ENCODE measurements at places on chromosomes 13 and 19.
A peak's percentile ranks its signal among the peaks of the same experiment; 100 is the strongest.

- no peak for ATAC-seq
Measured at GRCh38 chr19:46521241-46521868, 25.7 kb upstream of the PNMA8B start.

DNA sequence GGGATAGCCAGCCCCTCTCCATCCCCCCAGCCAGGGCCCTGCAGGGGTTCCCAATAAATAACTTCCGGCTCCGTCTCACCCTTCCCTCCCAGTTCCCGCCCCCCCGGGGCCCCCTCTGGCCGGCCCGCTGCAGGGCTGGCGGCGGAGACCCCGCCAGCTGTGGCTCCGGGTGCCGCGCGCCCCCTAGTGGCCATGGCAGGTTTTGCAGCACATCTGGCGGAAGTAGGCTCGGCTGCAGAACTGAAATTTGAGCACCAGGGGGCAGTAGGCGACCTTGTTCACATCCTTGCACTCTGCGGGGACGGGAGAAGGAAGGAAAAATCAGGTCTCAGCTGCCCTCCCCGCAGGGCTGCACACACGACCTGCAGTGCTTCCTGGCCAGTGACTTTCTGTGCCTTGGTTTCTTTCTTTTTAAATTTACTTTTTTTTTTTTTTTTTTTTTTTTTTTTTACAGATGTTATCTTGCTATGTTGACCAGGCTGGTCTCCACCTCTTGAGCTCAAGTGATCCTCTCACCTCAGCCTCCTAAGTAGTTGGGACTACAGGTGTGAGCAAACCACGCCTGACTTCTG is 3.6 kb upstream of the MYO1F start:
- peak; percentile 62 for ATAC-seq

GRCh38 chr19:33242131-33242530 is 16.5 kb upstream of the SLC7A10 start:
- ATAC-seq: no peak

DNA sequence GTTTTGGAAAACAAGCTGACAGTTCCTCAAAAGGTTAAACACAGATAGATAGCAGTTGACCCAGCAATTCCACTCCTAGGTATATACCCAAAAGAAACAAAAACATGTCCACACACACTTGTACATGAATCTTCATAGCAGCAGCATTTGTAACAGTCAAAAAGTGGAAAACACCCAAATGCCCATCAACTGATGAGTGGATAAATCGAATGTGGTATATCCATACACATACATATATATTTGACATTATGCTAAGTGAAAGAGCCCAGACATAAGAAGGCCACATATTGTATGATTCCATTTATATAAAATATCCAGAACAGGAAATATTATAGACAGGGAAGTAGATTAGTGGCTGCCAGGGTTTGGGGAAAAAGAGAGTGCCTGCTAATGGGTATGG is 7.9 kb upstream of the HMGB1 start:
- no peak for ATAC-seq

DNA sequence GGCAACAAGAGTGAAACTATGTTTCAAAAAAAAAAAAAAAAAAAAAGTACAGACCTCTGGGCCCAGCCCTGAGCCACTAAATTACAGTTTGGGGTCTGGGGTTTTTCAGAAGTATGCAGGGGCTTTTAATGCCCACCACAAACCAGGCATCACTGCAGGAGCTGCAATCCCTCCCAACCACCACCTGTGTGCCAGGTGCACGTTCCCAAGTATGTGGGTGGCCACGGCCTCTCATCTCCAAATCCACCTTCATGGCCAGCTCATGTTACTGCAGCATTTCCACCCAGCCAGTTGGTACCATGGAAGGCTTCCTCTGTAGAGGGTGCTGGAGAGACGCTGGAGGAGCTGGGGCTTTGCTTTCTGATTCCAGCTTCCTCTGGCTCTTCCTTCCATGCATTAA is 26.5 kb downstream of the CEP89 start:
- no peak for ATAC-seq

DNA sequence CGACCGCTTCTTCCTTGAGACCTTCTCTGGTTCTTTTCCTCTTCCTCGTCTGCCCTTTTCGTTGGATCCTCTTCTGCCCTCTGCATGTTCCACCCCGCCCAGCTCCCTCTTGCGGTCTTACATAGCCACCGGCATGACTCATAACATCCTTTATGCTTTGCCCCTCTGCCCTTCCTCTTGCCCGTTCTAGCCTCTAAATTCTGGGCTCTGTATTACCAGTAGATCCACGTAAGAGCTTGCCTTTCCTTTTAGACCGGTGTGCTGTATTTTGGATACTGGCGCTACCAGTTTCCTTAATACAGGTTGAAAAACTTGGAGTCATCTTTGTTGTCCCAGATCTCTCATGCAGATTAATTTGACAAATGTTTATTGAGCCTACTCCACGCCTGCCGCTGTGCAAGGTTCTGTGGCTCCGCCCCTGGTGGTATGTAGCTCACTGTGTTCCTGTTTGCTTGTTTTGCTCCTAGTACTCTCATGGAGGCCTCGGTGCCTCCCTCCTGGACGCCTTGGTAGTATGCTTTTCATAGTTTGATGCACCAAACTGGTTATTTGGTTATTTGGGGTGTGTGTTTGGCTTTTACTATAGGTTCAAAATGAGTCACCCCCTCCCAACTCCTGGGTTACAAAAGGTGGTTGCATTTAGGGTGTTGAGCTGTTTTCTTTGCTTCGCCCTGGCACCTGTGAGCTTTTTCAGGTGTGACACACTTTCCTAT is 1.7 kb downstream of the GTF3A start:
- ATAC-seq: peak; percentile 85

DNA sequence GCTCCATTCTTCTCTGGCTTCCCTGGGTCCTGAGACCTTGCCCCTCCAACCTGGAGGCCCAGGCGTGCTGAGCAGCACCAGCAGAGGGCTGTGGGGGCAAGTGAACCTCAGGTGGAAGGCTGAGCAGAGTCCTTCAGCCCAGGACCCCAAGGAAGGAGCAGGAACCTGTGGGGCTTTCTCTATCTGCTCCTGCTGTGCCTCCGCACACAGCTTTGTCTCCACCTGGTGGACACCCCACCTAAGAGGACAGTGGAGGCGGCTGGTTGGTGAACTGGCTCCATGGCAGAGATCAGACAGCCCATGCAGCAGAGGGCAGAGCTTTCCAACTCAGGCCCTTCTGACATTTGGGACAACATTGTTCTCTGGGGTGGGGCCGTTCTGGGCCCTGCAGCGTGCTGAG is 19.7 kb downstream of the ZFR2 start:
- peak; percentile 76 for ATAC-seq

- no peak for ATAC-seq
Measured at GRCh38 chr13:42968906-42969305, 23.1 kb downstream of the EPSTI1 start.

DNA sequence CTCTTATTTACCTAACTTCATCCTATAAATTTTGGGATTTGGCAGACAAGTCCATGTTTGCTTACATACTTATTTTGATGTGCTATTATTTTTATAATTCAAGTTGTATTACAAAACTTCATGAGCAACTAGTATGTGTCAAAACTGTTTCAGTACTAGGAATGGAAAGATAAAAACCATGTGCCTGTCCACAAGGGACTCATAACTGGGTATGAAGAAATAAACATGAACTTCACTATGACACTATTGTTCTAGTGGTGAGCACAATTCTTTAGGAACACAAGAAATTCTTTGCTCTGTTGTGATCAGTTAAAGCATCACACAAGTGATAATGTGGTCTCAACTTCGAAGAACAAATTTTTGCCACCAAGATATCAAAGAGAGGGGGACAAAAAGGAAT is 97.5 kb upstream of the FBXL3 start:
- no peak for ATAC-seq

DNA sequence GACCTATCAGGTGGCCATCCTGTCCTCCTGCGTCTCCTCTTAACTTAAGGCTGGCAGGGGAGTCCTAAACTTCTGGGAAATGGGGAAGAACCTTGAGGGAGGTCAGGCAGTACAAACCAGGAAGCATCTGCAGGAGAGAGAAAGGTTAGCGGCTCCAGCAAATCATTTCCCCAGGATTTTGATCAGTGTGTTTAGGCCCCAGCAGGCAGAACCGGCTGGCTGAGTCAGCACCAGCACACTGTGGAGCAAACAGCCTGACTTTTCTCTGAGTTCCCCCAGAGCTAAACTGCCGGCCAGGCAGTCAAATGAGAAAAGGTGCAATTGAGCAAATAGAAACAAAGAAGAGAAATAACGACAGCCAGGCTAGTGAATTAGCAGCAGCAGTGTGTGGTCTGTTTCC is 46.7 kb upstream of the MEDAG start:
- no peak for ATAC-seq

- ATAC-seq: no peak
Measured at GRCh38 chr13:30179597-30180276, 127.6 kb downstream of the KATNAL1 start.

GRCh38 chr13:82800391-82800790 is 1081.9 kb downstream of the SLITRK1 start:
- no peak for ATAC-seq

GRCh38 chr19:49271080-49271753 is 53.8 kb downstream of the SLC6A16 start:
- no peak for ATAC-seq

GRCh38 chr13:24027494-24027893 is 130.2 kb upstream of the C1QTNF9B start:
- ATAC-seq: no peak

DNA sequence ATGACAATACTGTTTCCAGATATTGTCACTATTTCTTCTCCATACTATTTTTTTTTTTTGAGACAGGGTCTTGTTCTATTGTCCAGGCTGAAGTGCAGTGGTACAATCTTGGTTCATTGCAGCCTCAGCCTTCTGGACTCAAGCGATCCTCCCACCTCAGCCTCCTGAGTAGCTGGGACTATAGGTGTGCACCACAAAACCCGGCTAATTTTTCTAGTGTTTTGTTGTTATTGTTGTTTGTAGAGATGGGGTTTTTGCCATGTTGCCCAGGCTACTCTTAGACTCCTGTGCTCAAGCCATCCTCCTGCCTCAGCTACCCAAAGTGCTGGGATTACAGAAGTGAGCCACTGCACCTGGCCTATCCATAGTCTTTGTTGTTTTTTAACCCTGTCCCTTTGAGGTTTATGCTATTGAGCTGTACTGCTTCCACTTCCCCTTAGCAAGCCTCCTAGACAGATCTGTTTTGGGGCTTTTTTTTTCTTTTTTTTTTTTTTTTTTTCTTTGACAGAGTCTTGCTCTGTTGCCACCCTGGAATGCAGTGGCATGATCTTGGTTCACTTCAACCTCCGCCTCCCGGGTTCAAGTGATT is 27.6 kb upstream of the MAP3K10 start:
- peak; percentile 94 for ATAC-seq

GRCh38 chr13:46101484-46102254 is 3.2 kb downstream of the CPB2 start:
- no peak for ATAC-seq

- no peak for ATAC-seq
Measured at GRCh38 chr19:34399886-34400285, 4.3 kb upstream of the PDCD2L start.

DNA sequence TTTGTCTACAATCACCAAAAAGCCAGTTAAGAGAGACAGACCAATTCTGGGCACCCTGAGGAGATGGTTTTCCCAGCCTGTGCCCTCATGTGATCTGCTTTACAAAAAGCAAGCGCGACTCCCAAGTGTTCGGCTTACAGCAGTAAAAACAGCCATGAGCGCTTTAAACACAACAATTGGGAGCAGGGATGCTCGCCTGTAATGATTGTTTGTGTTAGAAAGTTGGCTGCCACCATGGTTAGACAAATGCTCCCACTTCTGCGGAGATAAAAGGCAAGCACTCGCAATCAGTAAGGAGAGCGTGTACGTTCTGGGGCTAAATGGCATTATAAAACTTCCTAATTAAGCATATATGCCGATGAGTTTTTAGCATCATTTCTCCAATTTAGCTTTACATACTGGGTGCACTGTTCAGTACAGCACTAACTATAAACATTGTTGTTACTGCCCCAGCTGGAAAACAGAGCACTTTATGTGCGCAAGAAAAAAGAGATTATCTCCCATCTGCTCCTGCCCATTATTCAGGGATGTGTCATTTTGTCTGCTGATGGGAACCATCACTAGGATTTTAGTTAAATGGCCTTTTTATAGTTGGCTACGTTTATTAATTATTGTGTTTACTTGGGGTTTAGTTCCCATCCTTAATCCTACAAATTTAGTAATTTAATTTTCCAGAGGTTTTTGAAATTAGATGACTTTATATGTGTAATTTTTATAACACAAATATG is 309.3 kb upstream of the MAB21L1 start:
- ATAC-seq: no peak

GRCh38 chr19:49877020-49877878 is at the start of the genes AKT1S1 and TBC1D17:
AKT1S1 (minus strand) TSS chr19:49877355; CDS start chr19:49873295, 4,060 bp downstream.
TBC1D17 (plus strand) TSS chr19:49877702; CDS start chr19:49877724, 22 bp downstream.
- ATAC-seq: peak; percentile 89

DNA sequence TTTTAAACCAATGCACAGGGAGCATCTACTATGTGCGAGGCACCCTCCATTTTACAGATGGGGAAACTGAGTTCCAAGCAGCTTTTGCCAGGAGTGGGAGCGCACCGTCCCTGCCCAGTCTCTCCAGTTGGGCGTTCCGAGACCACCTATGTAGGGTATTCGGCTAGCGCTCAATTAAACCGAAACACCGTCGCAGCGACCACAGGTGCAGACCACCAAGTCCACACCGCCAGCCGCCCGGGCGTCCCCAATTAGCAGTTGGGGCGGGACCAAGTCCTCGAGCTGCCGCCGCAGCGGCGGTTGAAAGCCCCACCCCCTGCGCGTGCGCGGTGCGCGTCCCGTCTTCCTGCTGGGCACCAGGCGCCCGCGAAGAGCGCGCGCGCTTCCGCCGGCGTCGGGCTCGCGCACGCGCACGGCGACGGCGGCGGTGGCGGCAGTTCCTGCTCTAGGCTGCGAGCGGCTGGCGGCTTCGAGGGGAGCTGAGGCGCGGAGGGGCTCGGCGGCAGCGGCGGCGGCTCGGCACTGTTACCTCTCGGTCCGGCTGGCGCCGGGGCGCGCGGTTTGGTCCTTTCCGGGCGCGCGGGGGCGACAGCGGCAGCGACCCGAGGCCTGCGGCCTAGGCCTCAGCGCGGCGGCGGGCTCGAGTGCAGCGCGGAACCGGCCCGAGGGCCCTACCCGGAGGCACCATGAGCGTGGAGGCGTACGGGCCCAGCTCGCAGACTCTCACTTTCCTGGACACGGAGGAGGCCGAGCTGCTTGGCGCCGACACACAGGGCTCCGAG is at the start of gene UPF1:
TSS of gene UPF1 (plus strand) at position 436 of the 782 bp plus-strand sequence. CDS start at position 687, 251 bp downstream.
- peak; percentile 92 for ATAC-seq

DNA sequence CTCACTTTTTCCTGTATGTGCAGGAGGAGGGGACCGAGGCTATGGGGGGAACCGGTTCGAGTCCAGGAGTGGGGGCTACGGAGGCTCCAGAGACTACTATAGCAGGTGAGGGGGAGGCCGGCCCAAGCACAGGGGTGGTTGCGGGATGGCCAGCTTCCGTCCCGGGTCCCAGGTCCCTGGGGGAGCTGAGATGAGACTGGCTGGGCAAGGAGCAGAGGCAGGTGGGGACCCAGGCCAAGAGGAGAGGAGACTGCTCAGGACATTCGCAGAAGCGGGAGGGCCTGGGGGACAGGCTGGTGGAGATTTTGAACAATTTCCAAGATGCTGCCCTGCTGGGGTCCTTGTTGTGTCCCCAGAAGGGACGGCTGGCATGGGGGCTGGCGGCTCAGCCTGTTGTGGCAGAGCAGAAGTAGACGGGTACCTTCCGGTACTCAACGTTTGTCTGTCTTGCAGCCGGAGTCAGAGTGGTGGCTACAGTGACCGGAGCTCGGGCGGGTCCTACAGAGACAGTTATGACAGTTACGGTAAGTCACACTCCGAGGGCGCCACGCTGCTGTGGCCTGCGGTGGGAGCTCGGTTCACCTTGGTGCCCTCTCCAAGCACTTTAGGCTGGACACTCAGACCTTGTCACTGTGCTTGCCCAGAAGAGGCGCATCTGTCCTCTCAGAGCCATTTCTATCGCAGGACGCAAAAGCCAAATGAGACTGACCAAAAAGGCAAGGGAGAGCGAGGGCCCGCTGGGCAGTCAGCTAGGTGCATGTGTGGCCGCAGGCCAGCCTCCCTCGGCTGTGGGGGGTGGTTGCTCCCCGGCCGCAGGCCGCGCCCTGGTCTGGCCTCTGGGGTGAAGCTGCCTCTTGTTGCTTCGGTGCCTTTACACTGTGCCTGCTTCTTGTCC is 2.6 kb downstream of the CIRBP start:
- ATAC-seq: no peak
